ENCODE measurements at places on chromosomes 7 and 10.

- DNase-seq: no peak
Measured at GRCh38 chr10:78513986-78514385, 480.3 kb downstream of the RPS24 start.

- DNase-seq: no peak
Measured at GRCh38 chr7:128271942-128272481, 30.9 kb downstream of the LEP start.

DNA sequence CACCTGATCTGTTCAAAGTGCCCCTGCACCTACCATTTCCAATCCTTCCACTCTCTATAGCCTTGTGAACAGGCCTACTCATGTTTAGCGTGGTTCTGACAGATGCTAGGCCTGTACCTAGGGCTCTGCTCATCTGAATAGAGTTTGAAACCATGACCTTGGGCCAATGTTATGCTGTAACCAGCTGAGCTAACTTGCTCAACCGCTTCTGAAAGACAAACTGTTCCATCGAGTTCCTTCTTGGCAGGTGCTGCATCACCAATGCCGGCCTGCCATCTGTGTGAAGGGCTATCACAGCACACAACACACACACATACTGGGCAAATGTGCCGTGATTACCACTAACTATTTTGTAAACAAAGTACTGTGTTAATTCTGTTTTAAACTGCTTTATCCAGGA, 419.0 kb upstream of the GALNT17 start:
- no peak for DNase-seq

GRCh38 chr7:40545739-40546138, 410.9 kb downstream of the SUGCT start:
- DNase-seq: no peak

GRCh38 chr10:49418053-49418326, 22.1 kb upstream of the DRGX start:
- no peak for DNase-seq

GRCh38 chr10:19231034-19231433, 182.4 kb downstream of the MALRD1 start:
- no peak for DNase-seq

DNA sequence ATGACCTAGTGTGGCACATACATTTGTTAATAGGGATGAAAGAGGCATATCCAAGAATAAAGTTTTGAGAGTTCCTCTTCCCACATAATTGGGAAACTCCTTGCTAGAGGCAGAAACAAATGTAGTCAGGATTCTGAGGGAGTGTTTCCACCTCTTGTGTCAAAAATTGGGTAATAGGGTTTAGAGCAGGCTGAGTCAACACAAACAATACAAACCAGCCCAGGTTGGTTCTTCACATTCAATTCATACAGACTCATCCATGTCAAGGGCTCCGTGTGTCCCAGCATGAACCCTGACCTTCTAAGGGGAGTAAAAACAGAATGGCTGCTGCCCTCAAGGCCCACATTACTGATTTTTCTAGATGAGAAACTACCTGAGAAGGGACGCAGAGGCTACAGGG, 75.3 kb downstream of the GLI3 start:
- DNase-seq: no peak

DNA sequence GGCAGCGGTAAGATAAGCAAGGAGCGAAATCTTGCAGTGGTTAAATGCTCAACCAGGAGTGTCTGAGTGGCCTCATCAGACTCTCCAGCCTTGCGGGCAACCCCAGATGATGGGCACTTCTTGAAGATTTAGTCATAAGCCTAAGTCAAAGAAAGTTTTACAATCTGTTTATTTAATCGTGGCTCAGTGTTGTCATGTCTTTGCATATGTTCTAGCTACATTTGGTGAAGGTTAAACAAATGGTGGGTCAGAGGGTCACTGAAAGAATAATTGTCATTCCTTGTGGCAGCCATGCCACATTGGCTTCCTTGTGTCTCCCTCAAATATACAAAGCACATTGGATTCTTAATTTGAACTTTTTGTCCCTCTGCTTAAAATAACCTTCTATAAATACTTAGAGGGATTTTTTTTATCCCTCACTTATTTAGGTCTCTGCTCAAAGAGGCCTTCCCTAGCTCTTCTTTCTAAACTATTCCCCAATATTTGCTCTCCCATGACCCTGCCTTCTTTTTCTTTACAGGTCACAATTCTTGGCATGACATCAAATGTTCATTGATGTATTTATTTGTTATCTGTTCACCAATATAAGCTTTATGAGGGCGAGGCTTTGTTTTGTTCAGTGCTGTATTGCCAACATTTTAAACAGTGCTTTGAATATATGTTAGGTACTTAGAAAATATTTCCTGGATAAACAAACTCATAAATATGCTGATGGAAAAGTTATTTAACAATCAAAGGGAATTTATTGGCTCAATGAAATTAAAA, 68.7 kb downstream of the NEUROD6 start:
- no peak for DNase-seq

- no peak for DNase-seq
Measured at GRCh38 chr7:87810130-87810529, 66.0 kb downstream of the SLC25A40 start.

DNA sequence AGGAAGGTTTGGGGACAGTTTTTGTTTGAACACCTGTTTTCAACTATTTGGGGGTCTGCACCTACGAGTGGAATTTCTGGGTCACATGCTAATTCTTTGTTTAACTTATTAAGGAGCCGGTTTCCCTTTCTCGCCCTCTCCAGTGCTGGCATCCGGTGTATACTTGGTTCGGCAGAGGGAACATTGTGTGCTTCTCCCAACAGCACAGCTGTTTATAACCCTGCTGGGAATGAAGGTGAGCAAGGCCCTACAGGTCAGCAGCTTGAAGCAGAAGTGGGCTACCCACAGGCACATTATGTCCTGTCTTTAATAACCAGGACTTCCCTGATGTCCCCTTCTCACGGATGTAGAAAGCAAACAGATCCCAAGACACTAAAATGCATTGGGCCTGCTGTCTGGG, 87.5 kb upstream of the PDCD4 start:
- no peak for DNase-seq

- no peak for DNase-seq
Measured at GRCh38 chr10:88833723-88834122, 17.9 kb downstream of the ANKRD22 start.

DNA sequence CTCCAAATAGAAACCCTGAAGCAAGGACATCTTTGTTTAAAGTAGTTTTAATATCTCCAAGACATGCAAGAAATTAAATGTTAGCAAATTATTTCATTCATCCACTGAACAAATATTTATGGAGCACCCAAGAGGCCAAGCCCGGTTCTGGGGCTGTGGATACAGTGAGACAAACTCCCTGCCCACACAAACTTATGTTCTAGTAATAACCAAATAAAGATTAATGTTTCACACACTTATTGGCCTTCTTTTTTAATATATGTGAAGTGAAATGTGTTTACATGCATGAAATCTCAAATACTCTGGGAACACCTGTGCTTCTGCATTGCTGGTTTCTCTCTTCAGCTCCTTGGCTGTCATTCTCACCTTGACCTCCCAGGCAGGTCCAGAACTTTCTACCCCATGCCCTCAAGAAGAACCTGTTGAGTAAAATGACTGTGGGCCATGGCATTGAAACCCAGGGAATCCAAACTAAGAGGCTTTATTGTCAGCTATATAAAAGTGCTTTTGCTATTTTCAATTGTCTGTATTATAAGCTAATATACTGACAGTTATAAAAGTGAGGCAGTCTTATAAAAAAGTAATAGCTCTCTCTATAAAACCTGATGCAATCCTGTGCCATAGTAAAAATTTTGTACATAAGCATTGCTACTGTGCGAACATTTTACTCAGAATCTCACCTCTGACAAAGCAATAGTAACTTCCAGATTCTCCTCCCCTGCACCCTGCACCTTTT, 43.7 kb downstream of the SVIL start:
- DNase-seq: no peak

- DNase-seq: no peak
Measured at GRCh38 chr10:69892816-69893215, 91.1 kb downstream of the COL13A1 start.

GRCh38 chr7:100825751-100826513, 1.4 kb downstream of the EPHB4 start:
- no peak for DNase-seq

All from stimulated activated CD4-positive, alpha-beta T cell treated with anti-CD3 and anti-CD28 coated beads, Interleukin-2, amount 100 ng/mL, for 48 hours (primary cell).